Activated CD4-positive, alpha-beta T cell treated with anti-CD3 and anti-CD28 coated beads for 4 hours (primary cell): ENCODE measurements at places on chromosomes 1 and 21.

DNA sequence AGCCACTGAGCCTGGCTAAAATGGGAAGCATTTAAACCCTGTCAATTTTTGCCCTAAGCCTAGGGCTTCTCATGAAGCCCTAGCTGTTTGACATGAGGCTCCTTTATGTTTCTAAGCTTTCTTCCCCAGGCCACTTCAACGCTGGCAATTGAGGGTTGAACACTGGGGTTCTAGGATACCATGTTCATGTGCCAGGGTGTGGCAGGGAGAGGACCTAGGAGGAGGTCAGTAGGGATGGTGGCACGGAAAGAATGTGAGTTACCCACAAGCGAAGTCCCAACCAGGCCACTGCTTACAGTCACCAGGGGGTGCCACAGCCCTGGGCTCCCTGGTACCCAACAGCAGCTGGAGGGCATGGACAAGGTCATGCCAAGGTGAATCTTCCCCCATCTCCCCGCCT, 90.8 kb upstream of the AJAP1 start:
- DNase-seq = no peak

- DNase-seq = no peak
Measured at GRCh38 chr1:192974701-192975100, 84.5 kb downstream of the UCHL5 start.

DNA sequence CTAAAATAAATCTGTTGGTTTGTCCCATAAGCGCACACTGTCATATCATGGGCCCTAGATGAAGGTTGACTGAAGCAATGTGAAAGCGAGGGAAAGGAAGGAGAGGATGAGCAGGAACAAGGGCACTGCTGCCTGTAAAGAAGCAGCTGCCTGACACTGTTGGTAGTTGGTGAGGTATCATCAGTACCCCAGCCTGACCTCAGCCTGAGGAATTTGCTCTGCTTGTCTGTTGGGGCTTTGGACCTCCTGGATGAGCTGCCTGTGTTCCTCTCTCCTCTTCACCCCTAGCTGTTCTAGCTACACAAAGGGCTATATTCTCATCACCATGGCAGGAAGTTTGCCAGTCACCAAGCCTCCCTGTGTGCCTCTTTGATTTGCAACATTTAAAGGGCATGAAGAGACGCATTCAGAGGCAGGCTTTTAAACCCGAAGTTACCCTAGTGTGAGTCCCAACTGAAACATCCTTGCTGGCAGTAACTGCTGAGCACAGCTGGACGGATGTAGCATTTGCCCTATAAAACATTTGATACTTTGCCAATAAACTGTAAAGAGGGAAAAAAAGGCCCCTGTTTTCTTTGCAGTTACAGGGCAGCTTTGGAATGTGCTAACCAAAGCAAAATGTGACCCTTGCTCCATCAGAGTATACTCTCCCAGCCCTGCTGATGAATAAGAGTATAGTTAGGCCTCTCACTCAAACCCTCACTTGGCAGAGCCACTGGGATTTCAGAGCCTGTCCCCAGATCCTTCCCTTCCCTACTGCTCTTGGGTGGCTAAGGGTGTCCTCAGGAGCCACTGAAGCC, 22.2 kb upstream of the SPATA6 start:
- DNase-seq = no peak

DNA sequence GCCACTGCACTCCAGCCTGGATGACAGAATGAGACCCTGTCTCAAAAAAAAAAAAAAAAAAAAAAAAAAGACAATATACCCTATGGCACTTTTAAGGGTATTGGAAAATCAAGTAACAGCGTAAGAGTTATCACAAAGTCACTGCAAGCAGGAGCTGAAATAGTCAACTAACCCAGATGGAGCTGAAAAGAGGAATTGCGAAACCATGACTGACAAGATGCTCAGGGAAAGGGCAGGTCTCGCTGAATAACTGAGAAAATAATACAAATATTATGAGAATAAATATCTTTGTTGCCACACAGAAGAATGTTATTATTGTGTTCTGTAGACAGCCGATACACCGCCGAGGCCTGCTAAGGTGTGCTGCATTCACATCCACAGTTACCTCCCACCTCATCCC, 17.8 kb downstream of the HLCS start:
- no peak for DNase-seq

- no peak for DNase-seq
Measured at GRCh38 chr1:210372491-210372890, 43.8 kb downstream of the HHAT start.

- no peak for DNase-seq
Measured at GRCh38 chr1:28526886-28527285, 21.0 kb downstream of the RCC1 start.

- no peak for DNase-seq
Measured at GRCh38 chr1:187067160-187067559, 238.4 kb downstream of the PLA2G4A start.

DNA sequence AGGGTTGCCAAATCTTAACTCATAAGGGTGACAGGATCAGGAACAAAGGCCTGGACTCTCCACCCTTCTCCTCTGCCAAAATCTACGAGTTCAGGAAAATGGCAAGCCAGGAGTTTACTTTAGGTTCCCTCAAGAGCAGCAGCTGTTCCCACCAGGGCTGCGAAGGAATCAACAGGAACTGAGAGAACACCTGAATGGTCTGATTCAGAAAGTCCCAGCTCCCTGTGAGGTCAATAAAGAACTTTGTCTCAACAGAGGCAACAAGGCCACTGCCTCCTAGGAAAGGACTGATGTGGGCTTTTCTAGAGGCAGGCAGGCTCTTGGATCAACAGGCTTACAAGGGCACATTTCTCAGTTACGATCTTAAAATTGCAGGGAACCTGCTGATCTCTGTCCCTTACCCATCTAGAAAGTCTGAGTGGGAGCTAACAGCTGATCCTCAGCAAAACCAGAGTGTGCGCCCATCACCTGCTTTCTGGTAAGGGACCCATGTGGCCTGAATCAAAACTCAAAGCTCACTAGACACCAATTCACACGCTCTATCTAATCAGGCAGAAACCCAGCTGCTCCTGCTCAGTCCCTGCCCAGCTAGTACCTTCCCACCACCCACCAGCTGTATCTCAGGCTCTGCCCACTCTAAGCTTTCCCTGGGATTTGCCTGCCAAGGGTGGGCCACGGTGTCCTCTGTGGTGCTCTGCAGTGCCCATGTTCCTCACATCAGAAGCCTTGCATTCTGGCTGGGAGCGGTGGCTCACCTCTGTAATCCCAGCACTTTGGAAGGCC, 83.1 kb downstream of the CAPZB start:
- DNase-seq = no peak

GRCh38 chr1:67840449-67840848, 7.2 kb upstream of the GNG12 start:
- no peak for DNase-seq

DNA sequence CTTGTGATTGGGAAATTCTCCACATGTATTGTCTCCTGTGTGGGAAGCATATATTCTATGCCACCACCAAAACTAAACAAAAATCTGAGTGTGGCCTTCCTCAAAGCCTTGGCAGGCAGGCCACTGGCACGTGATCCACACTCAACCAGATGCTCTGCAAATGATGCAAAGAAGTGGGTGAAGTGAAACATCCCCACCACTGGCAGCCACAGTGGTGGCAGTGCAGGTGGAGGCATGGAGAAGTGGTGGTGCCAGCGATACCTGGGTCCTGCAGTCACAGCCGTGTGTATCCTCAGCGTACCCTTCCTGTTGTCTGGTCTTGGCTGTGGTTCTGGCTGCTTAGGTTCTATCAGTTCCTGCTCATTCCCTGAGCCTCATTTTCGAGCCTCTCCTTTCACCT, 65.2 kb downstream of the PLPPR5 start:
- no peak for DNase-seq

DNA sequence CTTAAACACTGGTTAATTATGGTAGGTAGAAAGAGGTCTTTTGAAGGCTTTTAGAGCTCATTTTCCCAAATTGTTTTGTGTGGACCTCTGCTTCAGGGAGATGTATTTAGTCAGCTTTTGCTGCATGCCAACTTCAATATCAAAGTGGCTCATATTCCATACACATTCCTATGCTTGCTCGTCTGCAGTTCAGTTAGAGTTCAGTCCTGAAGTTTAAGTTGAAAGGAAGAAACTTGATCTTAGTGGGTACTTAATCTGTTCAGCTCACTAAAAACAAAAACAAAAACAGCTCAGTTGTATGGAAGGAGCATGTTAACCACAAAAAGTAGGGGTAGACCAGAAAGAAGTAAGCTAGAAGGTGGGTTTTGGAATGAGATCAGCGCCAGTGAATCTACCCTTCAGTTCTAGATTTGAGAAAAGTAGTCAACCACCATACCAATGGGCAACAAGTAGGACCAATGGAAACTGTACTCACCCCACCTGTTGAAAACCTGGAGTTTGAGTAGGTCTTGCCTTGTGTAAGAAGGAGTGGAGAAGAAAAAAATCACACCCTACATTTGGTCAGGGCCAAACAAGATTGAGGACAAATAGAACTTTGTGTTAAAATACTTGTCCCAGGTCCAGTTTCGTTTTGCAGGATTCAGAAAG, 58.0 kb downstream of the LEPR start:
- DNase-seq = no peak

DNA sequence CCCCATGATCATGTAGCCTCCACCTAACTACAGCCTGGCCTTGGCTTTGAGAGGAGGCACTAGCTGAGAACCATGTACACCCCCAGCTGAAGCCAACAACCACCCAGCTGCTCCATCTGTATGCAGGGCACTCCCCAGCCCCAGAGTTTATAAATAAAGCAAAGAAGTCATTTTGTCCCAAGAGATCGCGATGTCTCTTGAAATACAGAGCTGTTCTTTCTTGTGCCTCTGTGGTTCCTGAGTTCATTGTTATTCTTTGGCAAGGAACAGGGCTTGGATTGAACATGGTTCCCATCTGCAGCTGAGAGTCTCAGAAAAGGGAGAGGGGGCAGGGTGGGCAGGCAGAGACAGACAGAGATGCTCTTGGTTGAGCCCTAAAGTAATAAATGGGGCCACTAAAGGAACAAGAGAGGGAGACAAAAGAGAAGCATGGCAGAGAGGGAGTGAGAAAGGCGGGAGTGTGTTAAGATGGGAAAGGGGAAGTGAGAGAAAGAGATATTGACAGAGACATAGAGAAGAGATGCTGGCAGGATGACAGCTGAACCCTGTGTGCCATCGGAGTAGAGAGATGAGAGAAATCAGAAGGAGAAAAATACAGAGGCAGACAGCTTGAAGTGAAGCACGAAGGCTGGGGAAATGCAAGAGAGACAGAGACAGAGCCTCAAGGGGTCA, 63.3 kb downstream of the TNR start:
- DNase-seq = no peak
